ENCODE measurements at places on chromosomes 3 and 15.

GRCh38 chr3:118110211-118110610 lies 924.4 kb downstream of the IGSF11 start:
- no peak for DNase-seq

GRCh38 chr3:184465883-184466412 lies 86.1 kb downstream of the CHRD start:
- no peak for DNase-seq

DNA sequence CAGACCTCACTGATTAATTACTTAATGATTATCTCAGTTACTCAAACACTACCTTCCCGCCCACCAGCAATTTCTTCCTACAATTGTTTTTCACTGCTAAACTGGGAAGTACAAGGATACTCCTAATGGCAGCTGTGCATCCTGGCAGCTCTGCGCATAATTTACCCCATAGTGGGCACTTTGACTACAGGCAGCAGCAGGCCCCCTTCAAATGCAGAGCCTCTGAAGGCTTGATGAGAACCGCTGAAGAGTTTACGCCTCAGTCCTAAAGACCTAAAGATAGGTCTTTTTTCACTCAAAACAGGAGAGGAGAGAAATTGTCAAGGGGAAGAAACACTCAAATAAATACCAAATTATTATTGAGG lies 10.7 kb downstream of the CCDC32 start:
- DNase-seq, result no peak

GRCh38 chr3:94776401-94776915 lies 713.6 kb downstream of the NSUN3 start:
- no peak for DNase-seq

DNA sequence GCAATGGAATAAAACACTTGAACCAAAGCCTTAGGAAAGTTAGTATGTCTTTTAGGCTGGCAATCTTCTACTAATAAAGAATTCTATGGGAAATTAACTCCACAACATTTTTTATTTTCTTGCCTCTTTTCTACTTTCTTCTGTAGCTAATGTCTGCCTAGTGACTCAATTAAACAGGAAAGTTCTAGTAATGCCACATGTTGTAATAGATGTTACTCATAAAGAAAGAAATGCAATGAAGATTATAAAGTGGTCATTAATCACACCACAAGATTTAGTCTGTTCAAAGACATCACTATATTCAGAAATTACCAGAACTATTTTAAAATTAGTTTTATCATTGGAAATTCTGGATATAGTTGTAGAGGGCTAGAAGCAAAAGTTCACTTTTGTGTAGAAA lies 329.7 kb downstream of the SI start:
- no peak for DNase-seq

DNA sequence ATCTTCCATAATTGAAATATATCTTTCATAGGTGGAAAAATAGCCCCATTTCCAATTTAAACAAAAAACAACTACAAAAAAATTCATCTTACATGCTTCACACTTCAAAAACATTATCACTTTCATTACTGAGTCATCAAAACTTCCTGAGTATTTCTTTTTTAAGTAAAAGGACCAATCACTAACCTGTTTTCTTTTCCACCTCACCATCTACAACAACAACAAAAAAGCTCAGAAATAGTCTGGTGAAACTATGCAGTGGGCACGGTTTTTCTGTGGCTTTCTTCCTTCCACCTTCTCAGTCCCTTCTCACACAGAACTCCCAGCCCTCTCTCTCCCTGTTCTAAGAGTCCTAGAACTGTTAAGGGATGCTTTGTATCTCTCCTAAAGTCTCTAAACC lies 20.3 kb upstream of the TNIK start:
- no peak for DNase-seq

Data from NCI-H1417 treated with DMSO at 0.1 percent for 48 hours (cell line).